ENCODE measurements at places on chromosomes 5 and 9. TPM values are rescaled to one million over a fixed set of nuclear protein-coding genes. Genes with fewer than 3 reads are reported as not detected.

FAF2 gene
- 36.0 TPM for total RNA-seq

EIF4E1B gene
- total RNA-seq, result not detected

PCDHA9 gene
- total RNA-seq, result 0.19 TPM

GRCh38 chr9:129012343-129012742 lies 15.8 kb downstream of the SH3GLB2 start:
- no peak overlapping the region for H3K27ac ChIP-seq
- H3K27me3 ChIP-seq, result no peaks in the 10 kb centered on the region
- DNase-seq, result no peak
- H3K4me3 ChIP-seq, result no peak overlapping the region
- H3K4me1 ChIP-seq, result no peaks in the 10 kb centered on the region

- no peak overlapping the region for H3K4me3 ChIP-seq
- peaks cover 3% of the 10 kb centered on the region for H3K4me1 ChIP-seq
- no peaks in the 10 kb centered on the region for H3K36me3 ChIP-seq
- no peaks in the 10 kb centered on the region for H3K27me3 ChIP-seq
Measured at GRCh38 chr9:91179237-91180138, 182.2 kb downstream of the AUH start.

RNF180 gene
- total RNA-seq, result 1.2 TPM

RNF183 gene
- total RNA-seq, result 0.57 TPM

DNA sequence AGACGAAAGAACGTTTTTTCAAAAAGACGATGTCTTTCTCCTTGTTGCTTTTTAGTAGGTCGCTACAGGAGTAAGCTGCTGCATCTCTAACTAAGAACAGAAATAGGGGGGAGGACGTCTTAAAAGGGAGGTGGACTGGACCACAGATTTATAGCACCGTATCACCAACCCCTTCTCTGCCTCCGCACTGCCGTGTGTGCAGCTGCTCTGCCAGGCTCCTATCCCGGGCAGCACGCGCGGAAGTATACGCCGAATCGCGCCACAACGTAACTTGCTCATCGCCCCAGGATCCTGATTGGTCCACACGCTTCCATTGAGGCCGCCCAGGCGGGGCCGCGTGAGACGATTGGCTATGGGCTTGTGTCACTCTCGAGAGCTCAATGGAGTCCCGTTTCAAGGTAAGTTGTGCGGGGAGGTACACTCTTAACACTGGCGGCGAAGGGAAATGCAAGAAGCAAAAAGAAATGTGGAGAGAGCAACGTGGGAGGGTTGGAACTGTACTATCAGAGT lies at the start of gene ELAVL2:
Gene ELAVL2, minus strand, starts transcription at position 121 of the 510 bp plus-strand sequence. CDS start 64,006 bp downstream, outside the sequence.
- peak; percentile 96 for DNase-seq
- H3K27ac ChIP-seq, result no peak within 1 kb of the TSS
- peak within 1 kb of the TSS; percentile 32 for H3K4me3 ChIP-seq
- peaks cover 41% of the 10 kb centered on the region for H3K27me3 ChIP-seq
- peaks cover 5% of the 10 kb centered on the region for H3K4me1 ChIP-seq

GRCh38 chr5:111254613-111255012 lies 30.4 kb downstream of the CAMK4 start:
- no peak overlapping the region for H3K4me3 ChIP-seq
- H3K27ac ChIP-seq, result no peak overlapping the region
- H3K4me1 ChIP-seq, result no peaks in the 10 kb centered on the region
- no peaks in the 10 kb centered on the region for H3K36me3 ChIP-seq

DNA sequence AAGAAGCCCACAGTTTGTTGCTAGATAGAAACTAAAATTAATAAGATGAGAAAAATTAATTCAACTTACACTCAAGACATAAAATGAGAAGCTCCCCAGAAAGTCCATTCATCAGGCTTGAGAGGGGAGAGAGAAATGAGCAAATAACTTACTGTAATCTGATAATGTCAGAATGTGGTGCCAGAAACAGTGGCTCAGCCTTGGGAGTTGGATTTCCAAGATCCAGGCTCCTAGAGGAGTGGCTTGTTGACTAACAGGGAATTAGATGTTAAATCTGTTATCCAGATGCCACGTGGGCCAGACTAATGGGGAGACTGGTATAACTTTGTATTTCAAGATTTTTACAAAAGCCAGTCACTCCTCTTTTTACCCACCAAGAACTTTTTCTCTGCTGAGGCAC lies 458.2 kb downstream of the GADD45G start:
- H3K4me1 ChIP-seq, result no peaks in the 10 kb centered on the region
- no peak for DNase-seq
- no peak overlapping the region for H3K27ac ChIP-seq

ANKS6 gene
- 19.5 TPM for total RNA-seq

- no peak for DNase-seq
- H3K27ac ChIP-seq, result no peak overlapping the region
- peaks cover 27% of the 10 kb centered on the region for H3K27me3 ChIP-seq
- peaks cover 5% of the 10 kb centered on the region for H3K4me1 ChIP-seq
- no peaks in the 10 kb centered on the region for H3K36me3 ChIP-seq
Measured at GRCh38 chr5:1243487-1244130, 18.4 kb downstream of the SLC6A18 start.

DNA sequence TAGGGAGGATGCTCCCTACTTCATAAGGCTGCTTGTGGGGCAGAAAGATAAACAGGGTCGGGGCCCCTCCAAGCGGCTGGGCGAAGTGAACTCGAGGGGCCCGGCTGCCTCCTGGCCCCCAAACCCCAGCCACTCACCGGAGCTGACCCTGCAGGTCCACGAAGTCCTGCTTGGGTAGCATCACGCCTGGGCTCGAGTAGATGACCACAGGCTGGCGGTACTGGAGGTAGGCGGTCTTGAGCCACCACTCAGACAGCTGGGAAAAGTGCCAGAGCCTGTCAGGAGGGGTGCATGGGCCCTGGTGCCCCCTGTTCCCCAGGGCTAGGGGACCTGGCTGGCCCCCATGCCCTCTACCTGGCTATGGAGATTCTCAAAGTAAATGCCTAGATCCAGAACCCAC lies 6.5 kb downstream of the CRAT start:
- H3K4me1 ChIP-seq, result peaks cover 6% of the 10 kb centered on the region
- DNase-seq, result no peak
- H3K36me3 ChIP-seq, result no peaks in the 10 kb centered on the region
- H3K27me3 ChIP-seq, result no peaks in the 10 kb centered on the region
- H3K4me3 ChIP-seq, result no peak overlapping the region
- H3K27ac ChIP-seq, result no peak overlapping the region

- H3K4me3 ChIP-seq, result peak overlapping the region; percentile 72
- peak overlapping the region; percentile 95 for H3K27ac ChIP-seq
- no peaks in the 10 kb centered on the region for H3K36me3 ChIP-seq
- no peaks in the 10 kb centered on the region for H3K4me1 ChIP-seq
- DNase-seq, result peak; percentile 37
Measured at GRCh38 chr9:4739587-4740387, 1.2 kb downstream of the AK3 start.

DNA sequence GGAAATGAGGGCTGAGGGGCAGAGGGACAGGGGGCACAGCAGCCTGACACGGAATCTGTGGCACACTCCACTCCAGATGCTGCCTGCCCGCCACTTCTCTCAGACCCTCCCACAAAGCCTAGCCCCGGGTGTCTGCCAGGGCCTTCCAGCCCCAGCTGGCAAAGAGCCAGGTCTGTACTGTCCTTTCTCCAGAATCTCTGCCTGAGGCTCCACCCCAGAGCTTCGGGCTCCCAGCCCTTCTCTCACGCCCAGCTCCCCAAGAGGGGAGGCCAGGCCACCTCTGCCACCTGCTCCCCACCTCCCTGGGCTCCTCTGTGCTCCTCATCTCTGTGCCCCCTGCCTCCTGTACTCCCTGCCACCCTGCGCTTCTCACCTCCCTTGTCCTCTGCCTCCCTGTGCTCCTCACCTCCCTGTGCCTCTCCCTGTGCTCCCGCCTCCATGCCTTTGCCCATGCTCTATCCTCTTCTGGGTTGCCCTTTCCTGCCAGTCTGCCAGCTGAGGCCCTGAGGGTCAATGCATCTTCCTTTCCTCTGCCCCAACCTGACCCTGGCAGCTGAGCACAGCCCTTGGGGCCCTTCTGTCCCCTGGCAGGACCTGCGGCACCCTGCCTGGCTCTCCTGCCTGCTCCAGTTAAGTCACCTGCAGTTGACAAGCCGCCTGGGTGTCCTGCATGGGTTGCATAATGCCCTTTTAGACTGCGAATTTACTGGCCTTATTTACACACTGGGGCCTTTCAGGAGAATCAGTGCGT lies 36.4 kb downstream of the RASGEF1C start:
- no peaks in the 10 kb centered on the region for H3K27me3 ChIP-seq
- no peak overlapping the region for H3K27ac ChIP-seq
- no peaks in the 10 kb centered on the region for H3K4me1 ChIP-seq
- no peak for DNase-seq
- no peak overlapping the region for H3K4me3 ChIP-seq

- H3K4me1 ChIP-seq, result peaks cover 11% of the 10 kb centered on the region
- H3K36me3 ChIP-seq, result no peaks in the 10 kb centered on the region
- peaks cover 3% of the 10 kb centered on the region for H3K27me3 ChIP-seq
- DNase-seq, result no peak
- H3K27ac ChIP-seq, result no peak overlapping the region
Measured at GRCh38 chr5:469752-470483, 26.9 kb downstream of the EXOC3 start.

- no peaks in the 10 kb centered on the region for H3K4me1 ChIP-seq
- no peak overlapping the region for H3K27ac ChIP-seq
- no peaks in the 10 kb centered on the region for H3K27me3 ChIP-seq
Measured at GRCh38 chr5:7930011-7930410, 61.1 kb downstream of the MTRR start.

- H3K4me1 ChIP-seq, result no peaks in the 10 kb centered on the region
- no peaks in the 10 kb centered on the region for H3K36me3 ChIP-seq
- no peak overlapping the region for H3K4me3 ChIP-seq
- no peak for DNase-seq
- H3K27ac ChIP-seq, result no peak overlapping the region
Measured at GRCh38 chr5:78005021-78005785, 229.1 kb upstream of the TBCA start.

AHRR gene
- 1.9 TPM for total RNA-seq

IFNK gene
- not detected for total RNA-seq

RORB gene
- total RNA-seq, result 0.13 TPM

DNA sequence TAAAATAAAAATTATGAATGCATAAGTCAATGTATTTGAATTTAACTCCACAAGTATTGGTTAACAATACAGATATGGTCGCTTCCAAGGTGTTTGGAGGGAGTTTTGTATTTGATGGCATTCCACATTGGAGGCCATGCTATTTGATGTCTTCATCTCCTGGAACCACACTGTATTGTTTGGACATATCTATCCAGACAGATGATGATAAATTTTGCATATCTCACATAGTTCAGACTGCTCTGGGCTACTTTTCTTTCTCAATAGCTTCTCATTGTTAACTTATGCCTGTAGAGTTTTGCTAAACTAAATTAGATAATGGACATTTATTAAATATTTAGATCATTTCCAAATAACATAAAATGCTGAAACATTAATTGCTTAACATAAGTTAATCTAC lies 58.0 kb downstream of the CDKN2A start:
- no peaks in the 10 kb centered on the region for H3K4me1 ChIP-seq
- no peak overlapping the region for H3K27ac ChIP-seq
- no peak overlapping the region for H3K4me3 ChIP-seq
- no peak for DNase-seq
- H3K27me3 ChIP-seq, result no peaks in the 10 kb centered on the region

DNA sequence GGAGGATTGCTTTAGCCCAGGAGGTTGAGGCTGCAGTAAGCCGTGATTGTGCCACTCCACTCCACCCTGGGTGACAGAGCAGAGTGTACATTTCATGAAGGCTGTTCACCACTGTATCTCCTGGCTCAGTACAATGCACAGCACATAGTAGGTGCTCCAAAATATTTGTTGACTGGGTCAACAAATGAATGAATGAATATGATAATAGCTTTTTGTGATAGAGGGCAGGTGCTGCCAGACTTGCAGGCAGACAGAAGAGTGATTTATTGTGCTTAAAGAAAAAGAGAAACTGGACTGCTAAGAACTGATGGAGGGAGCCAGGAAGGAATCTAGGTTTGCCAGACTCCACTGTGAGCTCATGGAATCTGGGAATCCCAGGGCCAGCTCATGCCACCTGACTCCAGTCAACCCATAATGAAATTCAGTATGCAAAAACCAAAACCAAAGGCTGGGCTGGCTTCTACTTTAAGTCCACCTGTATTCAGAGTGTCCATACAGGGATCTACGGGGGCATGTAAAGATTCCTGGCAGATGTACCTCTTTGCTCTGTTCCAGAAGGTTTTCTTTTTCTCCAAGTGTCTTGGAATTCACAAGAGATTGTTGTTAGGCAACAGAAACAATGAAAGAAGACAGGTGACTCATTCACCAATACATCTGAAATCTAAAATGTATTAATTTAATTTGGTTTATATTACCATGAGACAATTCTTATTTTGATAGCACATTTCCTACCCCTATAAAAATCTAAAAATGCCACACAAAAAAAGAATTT lies 15.5 kb upstream of the CTNNA1 start:
- no peak overlapping the region for H3K27ac ChIP-seq
- DNase-seq, result no peak
- no peaks in the 10 kb centered on the region for H3K4me1 ChIP-seq

DNA sequence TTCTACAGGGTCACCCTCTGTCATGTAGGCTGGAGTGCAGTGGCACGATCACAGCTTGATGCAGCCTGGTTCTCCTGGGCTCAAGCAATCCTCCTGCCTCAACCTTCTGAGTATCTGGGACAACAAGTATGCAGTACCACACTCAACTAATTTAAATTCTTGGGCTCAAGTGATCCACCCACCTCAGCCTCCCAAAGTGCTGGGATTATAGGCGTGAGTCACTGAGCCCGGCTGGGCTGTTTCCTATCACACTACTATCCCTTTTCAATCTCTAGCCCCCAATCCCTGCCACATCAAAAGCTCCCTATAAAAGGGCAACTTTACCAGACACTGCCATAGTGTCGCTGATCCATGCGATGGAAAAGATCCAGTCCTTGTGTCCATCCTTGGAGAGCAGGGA lies 20.4 kb downstream of the DCAF12 start:
- no peaks in the 10 kb centered on the region for H3K27me3 ChIP-seq
- peaks cover 20% of the 10 kb centered on the region for H3K36me3 ChIP-seq
- no peaks in the 10 kb centered on the region for H3K4me1 ChIP-seq
- DNase-seq, result no peak
- no peak overlapping the region for H3K4me3 ChIP-seq

- DNase-seq, result no peak
- H3K27ac ChIP-seq, result no peak overlapping the region
- no peaks in the 10 kb centered on the region for H3K36me3 ChIP-seq
Measured at GRCh38 chr5:6220346-6221088, 157.8 kb downstream of the MED10 start.

Data from colonic mucosa (tissue), 4 donors.